ENCODE measurements at places on chromosomes 7 and 10. TPM values are rescaled to one million over a fixed set of nuclear protein-coding genes. Genes with fewer than 3 reads are reported as not detected.

The SFXN4 gene
- polyA plus RNA-seq, result 20.1 TPM

The RAB18 gene
- polyA plus RNA-seq, result 51.0 TPM

The IGFBP3 gene
- polyA plus RNA-seq, result 7.6 TPM

The HOXA10 gene
- polyA plus RNA-seq, result not detected

The FOXK1 gene
- 2.3 TPM for polyA plus RNA-seq

The BMPER gene
- 0.77 TPM for polyA plus RNA-seq

The TAS2R41 gene
- not detected for polyA plus RNA-seq

The PAX4 gene
- not detected for polyA plus RNA-seq

The FAM13C gene
- 0.94 TPM for polyA plus RNA-seq

The NPFFR1 gene
- polyA plus RNA-seq, result 0.05 TPM

The PRF1 gene
- polyA plus RNA-seq, result 0.13 TPM

The HNRNPH3 gene
- polyA plus RNA-seq, result 367 TPM

The MYPN gene
- not detected for polyA plus RNA-seq

The BLNK gene
- 0.40 TPM for polyA plus RNA-seq
